ENCODE measurements at places on chromosomes 1 and 21.

- DNase-seq = peak; percentile 38
These were observed 10.3 kb upstream of the EVI5 start for GRCh38 chr1:92795166-92795565.

DNA sequence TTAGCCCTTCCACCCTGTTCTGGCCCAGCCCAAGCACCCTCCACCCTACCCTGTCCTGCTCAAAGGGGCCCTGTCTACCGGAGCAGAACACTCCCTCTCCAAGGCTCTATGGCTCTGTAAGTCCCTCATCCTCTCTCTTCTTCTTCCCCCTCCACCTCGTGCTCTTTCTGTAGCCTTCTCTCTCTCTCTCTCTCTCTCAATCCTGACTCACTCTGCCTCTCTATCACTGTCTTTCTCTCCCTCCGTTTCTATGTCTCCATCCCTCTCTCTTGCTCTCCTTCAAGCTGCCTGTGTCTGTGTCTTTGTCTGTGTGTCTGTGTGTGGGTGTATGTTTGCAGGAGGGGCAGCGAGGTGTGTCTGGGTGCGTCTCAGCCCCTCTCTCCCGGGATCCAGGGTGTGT lies 1.3 kb upstream of the ZNF678 start:
- DNase-seq = no peak

- no peak for DNase-seq
These were observed 57.9 kb upstream of the PAXBP1 start for GRCh38 chr21:32829504-32829903.

- no peak for DNase-seq
These were observed 30.3 kb upstream of the TRAPPC10 start for GRCh38 chr21:43981871-43982210.

GRCh38 chr1:8412183-8412831 lies 94.4 kb downstream of the SLC45A1 start:
- DNase-seq = peak; percentile 70

DNA sequence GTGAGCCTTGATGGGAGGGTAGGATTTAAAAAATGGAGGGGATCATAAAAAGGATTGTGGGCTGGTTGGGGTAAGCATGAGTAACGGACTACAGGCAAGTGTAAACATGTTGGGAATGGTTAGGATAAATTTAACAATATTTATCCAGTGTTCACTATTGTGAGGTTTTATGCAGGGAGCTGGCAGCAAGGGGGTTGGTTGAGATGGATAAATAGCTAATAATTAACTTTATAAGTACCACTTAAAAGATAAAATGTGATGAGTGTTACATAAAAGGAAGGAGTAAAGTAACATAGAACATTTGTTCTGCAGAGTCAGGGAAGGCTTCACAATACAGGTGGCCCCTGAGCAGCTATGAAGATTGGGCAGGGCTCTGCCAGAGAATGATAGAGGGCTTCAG lies 109.0 kb downstream of the NGF start:
- DNase-seq = no peak

GRCh38 chr1:25575191-25575590 lies 31.8 kb downstream of the LDLRAP1 start:
- DNase-seq = no peak

- DNase-seq = peak; percentile 10
These were observed 1326.5 kb upstream of the B3GALT2 start for GRCh38 chr1:194512957-194513356.

DNA sequence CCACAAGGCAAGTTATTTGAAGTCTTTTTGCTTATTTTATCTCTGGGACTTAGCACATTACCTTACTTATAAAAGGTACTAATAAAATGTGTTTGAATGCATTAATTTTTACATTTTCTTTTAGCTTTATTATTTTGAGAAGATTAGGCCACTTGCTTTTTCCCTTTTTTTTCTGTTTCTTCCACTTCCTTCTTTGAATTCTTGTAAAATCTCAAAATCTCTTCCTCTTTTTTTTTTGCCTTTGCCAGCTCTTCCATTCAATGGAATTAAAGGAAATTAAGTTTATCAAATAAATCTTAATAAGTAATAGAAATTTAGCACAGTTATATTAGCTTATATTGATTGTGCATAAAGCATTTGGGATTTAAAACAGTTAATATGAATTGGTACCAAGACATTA lies 260.9 kb downstream of the SRGAP2C start:
- DNase-seq = no peak

GRCh38 chr1:9120312-9120958 lies 8.5 kb downstream of the GPR157 start:
- DNase-seq = no peak

GRCh38 chr1:156144742-156145141 lies 8.6 kb upstream of the SEMA4A start:
- DNase-seq = no peak

DNA sequence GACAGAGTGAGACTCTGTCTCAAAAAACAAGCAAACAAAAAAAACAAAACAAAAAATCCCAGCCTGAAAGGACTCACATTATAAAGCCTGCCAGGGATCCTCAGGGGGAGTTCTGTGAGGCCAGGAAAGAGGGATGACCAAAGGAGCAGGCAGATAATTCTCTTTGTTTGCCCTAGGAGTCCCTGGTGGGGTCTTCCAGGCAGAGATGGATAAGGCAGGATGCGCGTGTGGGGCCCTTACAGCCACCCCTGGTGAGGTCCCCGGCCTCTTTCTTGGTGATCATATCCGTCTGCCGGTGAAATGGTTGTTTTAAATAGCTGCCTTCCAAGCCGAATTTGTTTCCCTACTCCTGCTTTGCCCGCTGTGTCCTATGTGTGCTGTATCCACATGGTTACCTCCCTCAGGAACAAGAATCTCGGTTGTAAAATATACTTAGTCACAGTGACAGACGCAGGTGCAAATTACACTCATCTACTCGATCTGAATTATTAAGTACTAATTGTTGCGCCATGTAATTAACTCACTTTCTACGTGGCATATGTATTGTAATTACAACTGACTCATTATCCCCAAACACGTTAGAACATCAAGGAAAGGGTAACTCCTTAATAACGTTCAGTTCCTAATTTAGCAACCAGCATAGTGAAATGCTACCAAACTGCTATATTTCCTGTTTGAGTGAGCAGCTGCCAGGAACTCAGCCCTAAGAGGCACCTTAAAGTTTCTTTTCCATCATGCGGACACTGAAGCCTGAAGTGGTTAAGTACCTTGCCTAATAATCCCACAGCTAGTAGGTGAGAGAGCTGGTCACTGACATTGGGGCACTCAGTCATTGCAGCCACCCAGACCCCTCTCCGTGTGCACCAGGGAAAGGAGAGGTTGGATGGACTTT lies 106.4 kb downstream of the ZSCAN20 start:
- no peak for DNase-seq

GRCh38 chr1:90568436-90568835 lies 148.7 kb downstream of the BARHL2 start:
- DNase-seq = no peak

DNA sequence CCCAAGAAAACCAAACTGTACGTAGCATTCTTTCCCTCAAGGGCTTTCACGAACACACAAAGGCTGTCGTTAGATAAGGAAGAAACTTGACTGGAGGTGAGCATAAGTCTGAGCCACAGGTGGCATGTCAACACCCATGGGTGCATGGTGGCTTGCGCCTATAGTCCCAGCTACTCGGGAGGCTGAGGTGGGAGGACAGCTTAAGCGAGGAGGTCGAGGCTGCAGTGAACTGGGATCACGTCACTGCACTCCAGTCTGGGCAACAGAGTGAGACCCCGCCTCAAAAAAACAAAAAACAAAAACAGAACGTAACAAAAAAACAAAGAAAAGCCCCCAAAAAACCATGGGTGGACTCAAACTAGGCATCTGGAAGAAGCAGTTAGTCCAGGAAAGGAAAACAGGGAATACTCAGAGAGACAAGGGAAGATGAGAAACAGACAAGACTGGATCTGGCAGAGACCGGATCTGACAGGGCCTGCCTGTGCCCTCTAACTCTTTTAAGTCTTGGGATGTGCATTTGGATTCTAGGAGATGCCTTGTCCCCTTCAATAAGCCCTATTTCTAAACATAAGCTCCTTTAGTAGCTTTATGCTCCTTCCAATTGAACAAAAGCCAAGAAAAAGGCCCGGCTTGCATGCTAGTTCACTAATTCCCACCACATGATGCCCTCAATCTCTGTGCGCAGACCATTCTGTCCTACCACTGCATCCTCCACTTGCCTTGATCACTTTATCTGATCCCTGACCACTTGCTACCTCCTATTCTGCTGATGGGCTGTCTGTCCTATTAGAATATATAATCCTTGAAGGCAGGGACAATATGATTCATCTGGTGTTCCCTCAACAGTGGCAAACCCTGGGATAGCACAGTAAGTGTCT lies 73.8 kb downstream of the APP start:
- DNase-seq = no peak

- no peak for DNase-seq
These were observed 18.0 kb upstream of the MNDA start for GRCh38 chr1:158813164-158813563.

GRCh38 chr1:228546541-228547463 lies 59.6 kb downstream of the RNF187 start:
- DNase-seq = no peak

DNA sequence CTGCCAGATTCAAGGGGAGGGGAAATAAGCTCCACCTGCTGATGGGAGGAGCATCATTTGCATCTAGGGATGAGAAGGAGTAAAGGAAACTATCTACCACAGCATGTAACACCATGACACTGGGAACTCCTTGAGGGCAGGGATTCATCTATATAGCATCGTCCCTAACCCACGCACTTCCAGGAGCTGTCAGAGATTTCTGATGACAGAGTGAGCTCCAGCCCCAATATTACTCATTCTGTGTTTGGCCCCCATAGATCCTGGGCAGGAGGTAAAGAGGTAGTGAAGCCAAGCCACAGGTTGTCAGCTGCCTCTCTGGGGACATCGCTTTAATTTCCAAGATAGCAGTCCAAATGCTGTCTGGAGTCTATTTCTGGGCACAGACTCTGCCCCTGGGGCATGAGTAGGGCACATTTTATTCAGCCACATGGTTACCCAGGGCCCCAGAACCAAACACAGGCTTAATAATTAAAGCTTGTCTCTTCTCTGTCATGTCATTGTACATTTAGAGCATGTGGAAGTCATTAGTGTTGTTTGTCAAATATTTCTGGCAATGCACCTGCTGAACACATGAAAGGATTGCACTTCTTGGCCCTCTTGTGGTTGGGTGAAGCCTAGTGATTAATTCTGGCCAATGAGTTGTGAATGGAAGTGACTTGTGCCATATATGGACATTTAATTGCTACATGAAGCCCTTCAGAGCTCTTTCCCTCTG lies 105.9 kb upstream of the POU3F1 start:
- no peak for DNase-seq

Data from fibroblast of skin of left quadriceps (primary cell).